ENCODE measurements at places on chromosomes 6 and 20. TPM values are rescaled to one million over a fixed set of nuclear protein-coding genes. Genes with fewer than 3 reads are reported as not detected.

Gene KIF6
- total RNA-seq: 0.26 TPM

DNA sequence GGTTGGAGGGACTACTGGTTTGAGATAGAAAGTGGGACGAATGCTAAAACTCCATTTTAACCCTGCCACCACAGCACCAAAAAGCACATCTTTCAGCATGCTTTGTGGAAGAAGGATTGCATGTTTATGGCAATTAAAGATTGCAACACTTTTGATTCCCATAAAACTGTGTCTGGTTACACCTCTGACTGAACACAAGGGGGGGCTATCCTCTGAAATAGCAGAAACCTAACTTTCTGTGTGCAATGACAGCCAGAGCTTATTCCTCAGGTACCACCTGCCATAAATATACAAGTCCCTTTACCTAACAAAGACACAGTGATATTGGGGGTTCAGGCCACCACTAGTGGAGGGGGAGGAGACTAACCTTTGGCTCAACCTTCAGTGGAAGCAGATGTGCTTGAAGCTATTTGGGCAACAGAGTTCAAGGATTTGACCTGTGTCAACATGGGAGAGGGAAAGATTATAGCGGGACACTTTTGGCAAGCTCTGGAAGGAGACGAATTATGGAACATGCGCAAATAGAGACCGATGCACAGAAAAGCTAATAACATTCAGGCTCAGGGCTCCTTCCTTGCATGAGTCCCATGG is 9.6 kb upstream of the PLG start:
- no peak for DNase-seq

- DNase-seq: no peak
Observed at GRCh38 chr6:32868257-32868788, 14.3 kb downstream of the PSMB9 start.

DNA sequence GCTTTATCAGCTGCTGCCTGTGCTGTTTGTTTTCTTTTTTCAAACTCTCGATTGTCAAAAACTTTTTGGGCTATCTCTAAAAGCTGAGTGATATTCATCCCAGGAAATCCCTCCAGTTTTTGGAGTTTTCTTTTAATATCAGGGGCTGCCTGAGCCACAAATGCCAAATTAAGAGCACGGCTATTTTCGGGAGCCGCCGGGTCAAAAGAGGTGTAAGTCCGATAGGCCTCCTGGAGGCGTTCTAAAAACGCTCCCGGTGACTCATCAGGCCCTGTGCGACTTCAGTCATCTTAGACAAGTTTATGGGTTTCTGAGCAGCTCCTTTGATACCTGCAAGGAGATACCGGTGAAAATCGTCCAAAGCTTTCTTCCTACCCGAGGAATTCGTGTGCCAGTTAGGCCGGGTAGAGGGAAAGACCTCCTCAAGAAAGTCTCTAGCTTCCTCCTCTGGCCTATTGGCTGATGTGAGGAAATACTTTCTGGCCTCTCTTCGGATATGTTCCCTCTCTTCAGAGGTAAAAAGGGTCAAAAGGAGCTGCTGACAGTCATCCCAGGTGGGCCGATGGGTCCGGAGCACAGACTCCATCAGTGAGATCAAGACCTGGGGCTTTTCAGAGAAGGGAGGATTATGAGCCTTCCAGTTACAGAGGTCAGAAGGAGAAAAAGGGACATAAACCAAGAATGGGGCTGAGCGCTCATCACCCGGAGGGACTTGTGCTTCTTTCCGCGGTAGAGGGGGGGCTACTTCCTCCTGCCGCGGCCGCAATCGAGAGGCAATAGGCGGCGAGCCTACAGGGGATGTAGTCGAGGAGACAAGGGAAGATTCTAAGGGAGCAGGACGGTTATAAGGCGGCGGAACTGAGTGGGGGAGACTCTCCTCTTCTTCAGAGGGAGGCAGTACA is 151.1 kb downstream of the TRIM27 start:
- DNase-seq: no peak

- no peak for DNase-seq
Observed at GRCh38 chr6:33694401-33694931, 17.0 kb downstream of the UQCC2 start.

DNA sequence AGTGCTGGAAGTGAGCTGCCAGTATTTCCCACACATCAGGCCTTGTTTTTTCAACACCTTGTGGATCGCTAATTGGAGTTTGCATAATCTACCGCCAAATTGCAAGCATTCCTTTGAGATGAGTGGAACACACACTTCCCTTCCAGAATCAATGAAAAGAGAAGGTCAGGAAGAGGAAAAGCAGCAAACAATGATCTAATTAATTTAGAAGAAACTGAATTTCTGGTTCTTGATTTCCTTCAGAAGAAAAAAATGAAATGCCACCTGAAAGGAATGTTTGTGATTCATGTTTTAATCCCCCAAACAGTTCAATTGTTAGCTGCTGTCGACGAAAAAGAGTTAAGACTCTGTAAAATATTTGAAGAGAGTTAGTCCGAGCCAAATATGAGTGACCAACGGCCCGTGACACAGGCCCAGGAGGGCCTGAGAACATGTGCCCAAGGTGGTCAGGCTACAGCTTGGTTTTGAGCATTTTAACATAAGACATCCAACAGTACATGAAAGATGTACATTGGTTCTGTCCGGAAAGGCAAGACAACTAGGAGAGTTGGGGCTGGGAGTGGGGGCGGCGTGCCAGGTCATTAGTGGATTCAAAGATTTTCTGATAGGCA is 182.3 kb downstream of the MTFR2 start:
- DNase-seq: no peak

DNA sequence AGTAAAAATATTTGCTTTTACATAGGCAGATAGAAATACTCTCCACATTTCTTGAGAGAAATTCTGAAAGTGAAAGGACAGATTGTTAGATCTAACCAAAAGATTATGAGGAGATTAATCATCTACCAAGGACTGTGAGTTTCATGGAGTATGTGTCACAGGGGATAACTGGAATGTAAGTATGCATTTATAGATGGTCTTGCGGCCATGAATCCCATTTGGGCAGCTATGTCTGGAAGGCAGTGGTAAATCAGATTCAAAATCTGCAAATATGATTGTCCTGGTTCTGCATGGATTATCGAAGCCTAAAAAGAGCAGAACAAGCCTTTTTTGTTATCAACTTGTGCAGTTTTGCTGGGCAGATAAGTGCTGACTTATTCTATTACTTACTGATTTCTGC is 293.8 kb downstream of the RFPL4B start:
- DNase-seq: no peak

DNA sequence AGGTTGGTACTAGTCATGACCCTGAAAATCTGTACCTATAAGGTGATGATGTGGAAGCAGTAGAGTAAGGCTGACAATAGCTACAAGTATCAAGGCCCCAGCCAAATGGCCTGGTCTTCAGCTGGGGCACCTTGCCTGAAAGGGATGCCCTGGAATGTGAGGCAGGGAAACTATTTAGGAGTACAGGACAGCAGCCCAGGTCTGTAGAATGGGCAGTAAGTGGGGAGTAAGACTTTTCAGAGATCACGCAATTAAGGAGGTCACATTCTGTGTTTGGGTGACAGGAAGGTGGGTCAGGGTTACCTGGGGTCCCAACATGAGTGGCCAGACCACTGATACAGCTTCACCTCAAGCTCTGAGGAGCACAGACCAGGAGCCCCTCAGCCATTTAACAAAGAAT is 9.4 kb downstream of the SLC35F1 start:
- no peak for DNase-seq

GRCh38 chr6:75317503-75318206 is 33.1 kb upstream of the TMEM30A start:
- no peak for DNase-seq
